Esophagus squamous epithelium (tissue), 5 donors: ENCODE measurements at places on chromosomes 7 and 10.

- no peak for DNase-seq
Observed at GRCh38 chr10:103856797-103857170, 1.4 kb upstream of the SH3PXD2A start.

- DNase-seq: no peak
Observed at GRCh38 chr7:38492010-38492409, 139.2 kb downstream of the AMPH start.

- DNase-seq: no peak
Observed at GRCh38 chr10:42753126-42753506, 29.5 kb upstream of the BMS1 start.

DNA sequence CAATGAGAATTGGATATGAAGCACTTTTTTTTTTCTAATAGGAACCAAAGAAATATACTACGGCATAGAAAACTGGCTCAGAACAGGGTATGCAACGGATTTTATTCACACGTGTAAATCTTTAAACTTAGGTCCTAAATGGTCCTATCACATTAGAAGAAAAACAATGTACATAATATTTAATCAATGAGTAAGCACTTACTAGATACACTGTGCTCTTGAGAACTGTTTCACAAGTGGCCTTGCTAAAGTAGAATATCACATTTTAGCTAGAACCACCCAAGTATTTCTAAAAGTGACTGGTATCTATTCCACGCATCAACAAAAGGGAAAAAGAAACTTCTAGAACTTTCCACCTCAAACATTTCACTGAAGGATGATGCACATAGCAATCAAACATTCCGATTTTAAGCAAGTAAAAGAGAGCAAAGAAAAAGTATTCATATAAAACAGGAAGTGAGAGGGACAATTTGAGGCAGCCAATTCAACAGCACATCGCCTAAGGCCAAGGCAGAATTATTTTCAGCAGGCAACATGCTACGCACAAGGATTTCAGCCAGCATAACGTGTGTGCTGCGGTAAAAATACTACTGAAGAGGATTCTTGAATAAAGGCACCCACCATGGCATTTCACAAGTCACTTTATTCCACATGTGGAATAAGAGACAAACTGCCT, 55.8 kb downstream of the PARD3 start:
- DNase-seq: no peak

DNA sequence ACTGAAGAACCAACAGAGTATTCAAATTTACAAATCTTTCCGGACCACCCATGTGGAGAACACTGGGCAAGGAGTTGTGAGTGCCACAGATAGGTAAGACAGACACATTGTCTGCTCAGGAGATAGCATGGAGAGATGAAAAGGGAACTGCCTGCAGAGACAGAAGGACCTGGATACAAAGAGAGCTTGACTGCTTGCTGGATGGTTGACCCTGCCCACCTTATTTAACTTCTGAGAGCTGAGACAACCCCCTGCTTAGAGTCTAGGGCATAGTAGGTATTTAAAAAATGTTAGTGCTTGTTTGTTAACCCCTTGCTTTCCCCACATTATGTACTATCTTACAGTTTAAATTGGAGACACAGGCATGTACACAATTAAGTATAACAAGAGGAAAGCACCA, 314.1 kb downstream of the THSD7A start:
- no peak for DNase-seq

- no peak for DNase-seq
Observed at GRCh38 chr10:21022821-21023220, 125.7 kb upstream of the NEBL start.
